ENCODE measurements at places on chromosomes 1 and 21. TPM values are rescaled to one million over a fixed set of nuclear protein-coding genes. Genes with fewer than 3 reads are reported as not detected.

The SHISA4 gene
- total RNA-seq, result 49.3 TPM

The INSRR gene
- not detected for total RNA-seq

The CHIA gene
- not detected for total RNA-seq

The MYBPH gene
- total RNA-seq, result not detected

The BRDT gene
- total RNA-seq, result not detected

The PLA2G5 gene
- not detected for total RNA-seq

The CACNA1S gene
- 0.08 TPM for total RNA-seq

The ERICH3 gene
- not detected for total RNA-seq

The CDKN2C gene
- 63.9 TPM for total RNA-seq

The ERG gene
- total RNA-seq, result not detected
